T-helper 2 cell (primary cell): ENCODE measurements at places on chromosomes 4 and X.
A peak's percentile ranks its signal among the peaks of the same experiment; 100 is the strongest.

DNA sequence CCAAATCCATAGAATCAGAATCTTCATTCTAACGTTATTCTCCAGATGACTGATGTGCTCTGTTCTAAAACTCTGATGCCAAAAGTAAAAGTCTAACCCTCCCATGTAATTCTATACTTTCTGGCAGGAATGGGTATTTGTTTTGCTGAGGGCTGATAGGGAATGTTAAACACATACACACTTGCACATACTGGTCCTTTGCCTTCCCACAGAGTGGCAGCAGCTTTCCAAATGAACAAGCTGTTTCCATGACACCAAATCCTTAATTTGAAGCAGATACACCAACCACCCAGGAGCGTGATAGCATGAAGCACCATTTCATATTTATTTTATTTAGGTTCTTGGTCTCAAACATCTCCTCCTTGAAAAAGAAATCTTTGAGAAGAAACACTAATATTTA lies 155.5 kb upstream of the PRDX4 start:
- no peak for DNase-seq

DNA sequence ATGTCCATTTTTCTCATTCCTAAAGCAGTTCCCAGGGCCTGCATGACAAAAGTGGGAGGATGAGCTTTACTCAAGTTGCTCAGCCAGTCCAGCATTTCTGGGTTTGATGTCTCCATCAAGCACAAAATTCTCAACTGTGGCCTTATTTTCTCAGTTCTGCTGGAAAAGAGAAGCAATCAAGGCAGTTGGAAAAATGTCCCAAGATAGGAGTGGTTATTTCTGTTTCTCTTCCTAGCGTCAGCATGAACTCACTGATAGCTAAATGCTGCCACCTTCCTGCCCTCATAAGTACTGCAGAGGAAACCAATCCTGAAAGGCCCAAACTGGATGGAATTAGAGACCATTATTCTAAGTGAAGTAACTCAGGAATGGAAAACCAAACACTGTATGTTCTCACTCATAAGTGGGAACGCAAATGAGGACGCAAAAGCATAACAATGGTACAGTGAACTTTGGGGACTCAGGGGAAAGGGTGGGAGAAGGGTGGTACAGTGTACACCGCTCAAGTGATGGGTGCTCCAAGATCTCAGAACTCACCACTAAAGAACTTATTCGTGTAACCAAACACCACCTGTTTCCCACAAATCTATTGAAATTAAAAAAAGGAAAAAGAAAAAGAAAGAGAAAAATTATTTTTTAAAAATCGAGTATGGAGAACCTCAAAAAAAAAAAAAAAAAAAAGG lies 29.6 kb downstream of the ADH7 start:
- peak; percentile 12 for DNase-seq

DNA sequence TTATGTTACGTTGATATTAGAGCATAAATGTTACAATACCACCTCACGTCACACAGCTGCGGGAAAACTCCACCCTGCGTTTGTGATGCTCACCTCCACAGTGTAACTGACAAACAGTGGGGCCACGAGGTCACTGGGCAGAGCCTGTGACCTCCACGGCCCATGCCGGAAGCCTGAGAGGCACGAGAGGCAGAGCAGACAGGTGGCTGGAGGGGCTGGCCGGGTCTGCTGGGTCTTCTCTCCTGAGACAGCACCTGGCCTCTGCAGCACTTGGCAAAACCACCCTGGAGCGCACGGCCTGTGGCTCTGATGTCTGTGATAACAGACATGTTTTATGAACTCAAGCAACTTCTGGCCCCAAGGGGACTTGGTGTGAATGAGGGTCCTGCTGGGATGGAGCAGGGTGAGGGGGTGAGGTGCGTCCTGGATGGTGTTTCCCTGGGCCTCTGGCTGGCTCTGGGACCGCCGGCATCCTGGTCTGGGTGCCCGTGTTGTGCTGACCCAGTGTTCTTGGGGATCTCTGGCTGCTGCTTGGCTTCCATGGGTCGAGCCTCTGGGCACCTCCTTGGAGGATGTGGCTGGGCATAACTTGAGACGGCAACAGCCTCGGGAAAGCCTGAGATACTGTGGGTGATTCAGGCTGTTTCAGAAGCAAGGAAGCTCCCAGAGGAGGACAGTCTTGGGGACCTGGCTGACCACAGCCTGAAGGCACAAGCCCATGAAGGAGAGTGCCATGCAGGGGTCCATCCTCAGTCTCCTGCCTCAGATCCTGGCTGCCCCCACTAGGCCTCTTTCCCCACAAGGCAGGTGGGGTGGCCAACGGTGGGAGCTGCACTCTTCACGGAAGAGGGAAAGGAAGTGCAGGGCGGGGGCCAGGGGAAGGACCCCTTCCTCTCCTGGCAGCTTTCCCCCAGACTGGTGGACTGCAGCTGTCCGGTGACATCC lies 19.7 kb downstream of the RNF212 start:
- no peak for DNase-seq

DNA sequence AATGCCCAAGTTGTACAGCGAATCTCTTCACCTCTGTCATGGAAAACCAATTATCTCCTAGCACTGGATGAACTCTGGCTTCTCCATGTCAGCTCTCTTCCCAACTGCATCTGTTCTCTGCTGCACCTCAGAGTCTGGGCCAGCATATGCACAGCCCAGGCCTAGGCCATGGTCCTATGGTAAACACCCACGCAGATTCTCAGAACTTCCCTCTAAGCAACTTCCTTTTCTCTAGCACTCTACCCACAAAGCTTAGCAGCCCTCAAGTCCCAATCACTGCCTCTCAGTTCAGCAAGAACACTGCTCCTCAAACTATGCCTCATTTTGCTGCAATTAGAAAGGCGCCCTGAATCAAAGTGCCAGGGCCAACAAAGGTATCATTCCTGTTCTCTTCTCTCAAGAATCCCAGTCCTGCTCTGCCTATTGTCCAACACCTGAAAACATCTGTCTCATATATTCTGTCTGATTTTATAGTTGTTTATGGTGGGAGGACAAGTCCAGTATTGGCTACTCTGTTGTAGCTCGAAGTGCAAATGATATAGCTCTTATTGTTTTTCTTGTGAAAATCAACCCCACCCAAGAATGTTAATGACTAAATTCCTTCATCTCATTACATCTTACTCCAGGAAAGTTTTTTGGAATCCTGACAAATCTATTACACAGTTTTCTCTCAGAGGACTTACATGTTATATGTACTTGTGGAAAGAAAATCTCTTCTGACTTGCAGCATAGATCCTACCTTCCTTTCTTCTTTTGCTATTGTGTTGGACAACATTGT lies 85.4 kb downstream of the DCHS2 start:
- no peak for DNase-seq

DNA sequence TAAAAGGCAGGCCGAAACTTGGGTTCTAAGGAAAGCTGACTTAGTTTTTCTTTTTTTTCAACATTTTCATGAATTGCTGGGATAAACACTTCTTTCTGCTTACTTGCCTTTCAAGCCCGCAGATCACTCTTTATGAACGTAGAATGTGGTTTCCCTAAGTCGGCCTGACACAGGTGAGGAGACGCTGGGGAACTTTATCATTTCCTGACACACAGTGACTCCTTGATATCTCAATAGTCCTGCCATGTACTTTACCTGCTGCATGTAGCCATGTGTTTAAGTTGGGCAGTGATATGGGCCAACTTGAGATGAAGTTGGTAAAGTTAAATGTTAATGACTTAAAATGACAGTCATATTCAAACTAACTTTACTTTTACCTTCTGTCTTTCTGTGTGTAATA lies 26.6 kb upstream of the SNCA start:
- DNase-seq: no peak

GRCh38 chr4:16641971-16642370 lies 256.5 kb downstream of the LDB2 start:
- DNase-seq: no peak

DNA sequence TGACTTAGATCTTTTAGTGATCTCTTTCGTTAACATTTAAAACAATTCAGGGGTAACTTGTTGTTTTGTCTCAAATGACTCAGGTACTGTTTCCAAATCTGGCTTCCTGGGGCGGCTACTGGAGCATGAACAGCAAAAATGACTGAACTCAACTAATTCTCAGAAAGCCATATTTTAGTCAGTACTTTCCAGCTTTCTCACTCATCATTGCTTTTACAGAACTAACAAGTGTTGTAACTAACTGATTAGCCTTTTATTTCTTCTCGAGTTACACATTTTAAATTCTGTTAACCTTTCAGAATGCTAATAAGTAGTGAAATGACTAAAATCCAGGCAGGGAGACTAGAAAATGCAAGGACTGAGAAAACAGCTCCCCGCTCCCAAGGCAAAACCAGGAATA lies 55.3 kb downstream of the JADE3 start:
- DNase-seq: peak; percentile 81

DNA sequence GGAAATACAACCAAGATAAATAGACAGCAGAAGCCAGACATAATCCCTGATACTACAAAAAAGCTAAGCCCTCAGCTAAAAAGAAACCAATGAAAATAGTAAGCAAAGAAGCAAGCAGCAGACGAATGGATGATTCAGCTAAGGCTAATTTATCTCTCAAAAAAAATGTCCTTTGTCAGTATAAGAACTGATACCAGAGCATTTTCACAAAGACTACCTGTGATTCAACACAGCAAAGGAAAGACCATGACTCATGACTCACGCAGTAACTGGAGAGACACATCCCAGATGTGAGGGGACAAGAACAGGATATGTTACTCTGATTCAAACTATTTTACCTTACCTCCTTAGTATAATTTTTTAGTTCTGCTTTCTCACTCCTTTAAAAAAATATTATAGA lies 22.7 kb upstream of the TMPRSS11F start:
- no peak for DNase-seq

DNA sequence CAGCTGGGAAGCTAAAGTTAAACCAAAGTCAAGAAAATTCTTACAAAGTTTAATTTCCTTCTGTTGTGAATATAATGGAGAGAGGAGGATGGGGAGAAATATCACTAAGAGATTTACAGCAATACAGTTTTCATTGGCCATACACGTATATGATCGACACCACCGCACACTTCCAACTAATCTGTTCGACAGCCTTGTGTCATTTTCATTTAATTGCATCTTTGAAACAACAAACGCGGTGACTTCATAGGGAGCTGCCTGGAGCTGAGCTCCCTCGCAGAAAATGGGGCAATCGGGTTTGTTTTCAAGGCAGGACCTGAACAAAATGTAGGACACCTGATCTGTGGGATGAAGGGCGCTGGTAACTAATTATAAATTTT lies 1.3 kb downstream of the PTPN13 start:
- DNase-seq: peak; percentile 41

DNA sequence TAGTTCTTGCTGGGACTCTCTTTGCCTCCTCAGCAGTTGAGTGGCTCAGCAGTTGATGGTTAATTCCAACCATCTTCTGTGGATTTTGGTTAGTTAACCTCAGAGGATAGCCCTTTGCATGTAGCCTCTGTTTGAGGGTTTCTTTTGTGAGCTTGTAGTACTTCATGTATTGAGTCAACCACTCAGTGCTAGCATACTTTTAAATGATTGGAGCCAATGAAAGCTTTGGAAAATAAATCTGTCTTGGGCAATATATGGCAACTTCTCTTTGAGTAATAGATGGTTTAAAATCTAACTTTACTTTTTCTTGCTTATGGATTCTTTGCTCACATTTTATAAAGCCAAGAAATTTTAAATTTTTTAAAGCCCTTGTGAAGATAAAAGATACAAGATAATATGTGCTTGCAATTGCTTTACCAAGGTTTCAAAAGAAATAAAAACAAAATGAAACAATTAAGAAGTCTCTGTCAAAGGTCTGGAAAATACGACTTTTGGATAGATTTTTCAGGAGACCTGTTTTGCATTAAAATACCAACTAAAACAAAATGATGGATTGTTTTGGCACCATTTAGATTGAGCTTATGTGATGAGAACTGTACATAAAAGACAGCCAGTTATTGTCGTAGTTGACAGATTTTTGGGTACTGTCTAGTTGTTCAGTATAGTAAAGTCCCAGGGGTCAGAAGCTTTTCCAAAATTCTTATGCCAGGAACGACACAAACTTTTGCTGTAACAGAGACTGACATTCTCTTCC lies 181.9 kb downstream of the SPRY1 start:
- DNase-seq: no peak

GRCh38 chr4:5874811-5875449 lies 18.0 kb downstream of the CRMP1 start:
- no peak for DNase-seq
